ENCODE measurements at places on chromosomes 5 and 9.

GRCh38 chr5:158170060-158170459 lies 311.1 kb upstream of the CLINT1 start:
- no peak for DNase-seq

GRCh38 chr5:32449262-32449661 lies 4.7 kb upstream of the ZFR start:
- no peak for DNase-seq

GRCh38 chr5:132487095-132487428 lies 3.5 kb downstream of the IRF1 start:
- no peak for DNase-seq

DNA sequence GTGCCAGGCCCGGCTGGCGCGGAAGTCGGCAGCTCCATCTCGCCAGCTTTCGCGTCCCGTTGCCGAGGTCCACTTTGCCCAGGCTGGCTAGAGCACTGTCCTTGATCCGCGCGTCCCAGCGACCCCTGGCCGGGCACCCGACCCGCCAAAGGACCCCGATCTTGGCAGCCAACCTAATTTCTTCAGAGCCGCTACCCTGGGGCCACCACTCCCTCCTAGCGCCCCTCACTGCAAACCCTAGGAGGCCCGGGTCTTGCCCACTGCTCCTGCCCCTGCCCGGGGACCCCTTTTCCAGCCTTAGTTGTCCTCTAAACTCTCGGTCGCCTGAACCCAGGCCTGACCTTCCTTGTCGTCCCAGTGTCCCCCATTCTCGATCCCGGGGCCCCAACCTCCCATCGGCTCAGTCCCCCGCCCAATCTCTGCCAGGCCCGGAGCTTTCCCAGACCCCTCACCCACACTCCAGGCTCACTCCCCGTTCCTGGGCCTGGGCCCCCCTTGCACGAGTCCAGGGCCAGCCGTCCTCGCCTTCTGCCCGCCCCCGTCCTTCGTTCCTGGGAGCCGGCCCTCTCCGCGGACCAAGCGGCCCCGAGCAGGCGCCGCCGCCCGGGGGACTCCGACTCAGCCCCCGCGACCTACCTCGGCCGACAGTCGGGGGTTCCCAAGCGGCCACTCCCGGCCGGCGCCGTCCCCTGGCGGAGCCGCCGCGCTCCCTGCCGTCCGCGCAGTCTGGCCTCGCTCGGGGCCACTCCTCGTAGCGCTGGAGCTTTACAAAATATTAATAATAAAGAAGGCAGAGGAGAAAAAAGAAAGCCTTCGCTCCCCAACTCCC lies 701 bp upstream of the LMX1B start:
- no peak for DNase-seq

GRCh38 chr5:12522116-12522515 lies 617.9 kb upstream of the CTNND2 start:
- no peak for DNase-seq

DNA sequence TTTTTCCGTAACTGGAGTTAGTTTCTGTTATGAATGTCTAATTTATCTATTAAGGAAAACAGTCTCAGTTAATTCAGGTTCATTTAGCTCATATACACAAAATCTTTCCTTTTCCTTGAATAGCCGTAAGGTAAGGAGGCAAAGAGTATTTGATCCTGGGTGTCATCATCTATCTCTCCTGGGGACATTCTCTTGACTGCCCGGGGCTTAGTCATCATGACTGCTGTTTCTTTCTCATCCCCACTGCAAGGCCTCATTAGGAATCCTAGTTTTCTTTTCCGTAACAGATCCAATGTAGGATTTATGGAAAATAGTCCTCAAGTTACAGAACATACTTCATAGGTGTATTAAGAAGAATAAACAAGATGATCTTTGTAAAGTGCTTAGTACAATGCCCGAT lies 134.9 kb upstream of the CHD1 start:
- DNase-seq: no peak

Measured in CD4-positive, alpha-beta T cell treated with Interleukin-4 for 1 hour (primary cell).